ENCODE measurements at places on chromosomes 7 and 10. TPM values are rescaled to one million over a fixed set of nuclear protein-coding genes. Genes with fewer than 3 reads are reported as not detected.

DNA sequence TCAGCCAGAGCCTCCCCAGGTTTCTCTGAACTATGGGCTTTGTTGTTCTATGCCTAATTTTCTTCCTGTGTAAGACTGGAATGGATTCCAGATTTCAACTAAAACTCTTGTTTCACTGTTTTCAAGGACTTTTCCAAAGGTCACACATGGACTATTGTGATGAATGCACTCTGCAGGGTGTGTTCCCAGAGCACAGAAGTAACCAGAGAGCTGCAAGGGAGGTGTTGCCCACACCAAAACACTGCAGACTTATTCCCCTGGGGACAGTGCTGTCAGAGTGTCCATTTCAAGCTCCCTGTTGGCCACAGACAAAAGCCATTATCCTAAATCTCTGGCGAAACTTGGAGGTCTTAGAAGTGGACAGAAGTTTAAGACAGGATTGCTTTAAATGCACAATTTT, 231.6 kb downstream of the TRIL start:
- H3K4me3 ChIP-seq: no peak overlapping the region
- no peaks in the 10 kb centered on the region for H3K36me3 ChIP-seq
- no peak overlapping the region for H3K27ac ChIP-seq
- no peak for DNase-seq
- H3K4me1 ChIP-seq: no peaks in the 10 kb centered on the region

- H3K27me3 ChIP-seq: no peaks in the 10 kb centered on the region
- H3K36me3 ChIP-seq: no peaks in the 10 kb centered on the region
- no peak overlapping the region for H3K27ac ChIP-seq
These were observed 5.2 kb downstream of the CLIP2 start for GRCh38 chr7:74294191-74294998.

DNA sequence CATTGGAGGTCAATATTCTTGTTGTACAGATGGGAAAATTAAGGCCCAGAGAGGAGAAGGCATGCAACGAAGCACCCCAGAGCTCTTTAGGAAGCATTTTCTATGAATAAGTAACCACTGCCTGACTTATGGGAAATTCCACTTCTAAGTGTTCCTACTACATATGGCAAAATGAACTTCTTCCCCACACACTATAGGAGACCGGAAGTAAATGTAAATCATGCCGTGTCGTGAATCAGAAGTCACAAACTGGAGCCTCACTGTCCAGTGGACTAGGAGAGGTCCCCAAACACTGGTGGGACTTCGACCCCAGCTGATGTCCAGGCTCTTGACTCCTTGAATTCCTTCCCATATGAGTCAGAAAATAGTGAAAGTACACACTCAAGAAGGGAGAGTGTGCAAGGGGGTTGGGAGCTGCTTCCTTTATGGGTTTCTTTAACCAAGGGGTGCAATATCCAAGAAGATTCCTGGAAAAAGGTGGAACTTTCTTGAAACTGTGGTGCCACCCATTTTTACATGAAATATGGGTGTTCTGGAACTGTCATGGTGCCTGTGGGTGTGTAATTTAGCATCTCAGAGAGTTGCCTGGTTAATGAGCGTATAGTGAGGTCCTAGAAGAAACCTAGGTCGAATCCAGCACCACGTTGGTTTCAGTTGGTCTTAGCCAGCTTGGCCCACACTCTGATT, 6.7 kb downstream of the RASSF4 start:
- no peaks in the 10 kb centered on the region for H3K27me3 ChIP-seq
- no peak for DNase-seq
- no peaks in the 10 kb centered on the region for H3K4me1 ChIP-seq
- no peaks in the 10 kb centered on the region for H3K36me3 ChIP-seq

GRCh38 chr10:80664071-80664680, 126.5 kb downstream of the SH2D4B start:
- peaks cover 2% of the 10 kb centered on the region for H3K27me3 ChIP-seq
- no peaks in the 10 kb centered on the region for H3K36me3 ChIP-seq
- DNase-seq: peak; percentile 67
- H3K4me1 ChIP-seq: peaks cover 4% of the 10 kb centered on the region
- no peak overlapping the region for H3K27ac ChIP-seq

DNA sequence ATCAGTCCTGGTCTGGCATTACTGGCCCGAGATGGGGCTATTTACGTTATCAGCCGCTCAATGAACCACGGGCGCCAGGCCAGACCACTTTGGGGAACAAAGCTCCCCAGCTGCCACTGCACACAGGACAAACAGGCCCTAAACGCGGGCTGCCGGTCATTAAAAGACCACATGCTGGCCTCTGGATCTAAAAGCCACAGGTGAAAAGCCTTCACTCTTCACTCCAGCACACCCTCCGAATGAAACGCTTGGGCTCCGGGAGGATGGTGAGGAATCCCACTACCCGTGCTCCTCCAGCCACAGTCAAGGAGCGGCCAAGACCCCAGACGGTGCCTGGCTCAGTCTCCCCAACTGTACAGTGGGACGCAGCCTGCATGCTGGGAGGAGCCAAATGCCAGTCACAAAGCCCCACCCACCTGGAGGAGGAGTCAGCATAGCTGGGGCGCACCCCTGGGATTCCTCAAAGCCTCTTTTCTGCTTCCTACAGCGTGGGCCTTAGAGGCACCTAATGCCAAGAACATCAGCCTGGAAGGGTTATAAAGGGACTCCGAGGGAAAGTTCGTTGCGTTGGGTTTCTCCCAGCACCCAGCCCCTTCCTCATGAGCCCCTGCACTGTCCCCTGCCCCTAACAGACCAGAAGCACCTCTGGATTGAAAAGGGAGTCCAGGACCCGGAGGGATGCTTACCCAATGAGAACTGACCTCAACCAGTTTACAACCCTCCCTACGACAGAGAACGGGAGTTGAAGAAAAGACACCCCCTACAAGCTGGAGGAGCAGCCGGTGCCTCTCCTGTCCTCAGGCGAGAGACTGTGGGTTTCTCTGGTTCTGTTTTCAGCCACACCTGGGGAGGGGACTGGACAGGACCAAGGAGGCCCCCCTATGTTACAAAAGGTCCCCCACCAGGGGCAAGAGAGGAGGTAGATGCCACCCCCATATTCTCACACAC, 4.7 kb downstream of the PDGFA start:
- H3K4me1 ChIP-seq: peaks cover 29% of the 10 kb centered on the region
- H3K27me3 ChIP-seq: no peaks in the 10 kb centered on the region
- peak overlapping the region; percentile 72 for H3K27ac ChIP-seq
- no peak for DNase-seq

- H3K4me3 ChIP-seq: no peak overlapping the region
- DNase-seq: no peak
- H3K36me3 ChIP-seq: no peaks in the 10 kb centered on the region
- peaks cover 11% of the 10 kb centered on the region for H3K4me1 ChIP-seq
- no peak overlapping the region for H3K27ac ChIP-seq
These were observed 94.6 kb downstream of the PPP1R9A start for GRCh38 chr7:95001815-95002561.

- H3K27ac ChIP-seq: no peak overlapping the region
- peaks cover 4% of the 10 kb centered on the region for H3K27me3 ChIP-seq
- H3K4me1 ChIP-seq: no peaks in the 10 kb centered on the region
- no peaks in the 10 kb centered on the region for H3K36me3 ChIP-seq
- no peak for DNase-seq
These were observed 10.3 kb upstream of the RARRES2 start for GRCh38 chr7:150351587-150352194.

DNA sequence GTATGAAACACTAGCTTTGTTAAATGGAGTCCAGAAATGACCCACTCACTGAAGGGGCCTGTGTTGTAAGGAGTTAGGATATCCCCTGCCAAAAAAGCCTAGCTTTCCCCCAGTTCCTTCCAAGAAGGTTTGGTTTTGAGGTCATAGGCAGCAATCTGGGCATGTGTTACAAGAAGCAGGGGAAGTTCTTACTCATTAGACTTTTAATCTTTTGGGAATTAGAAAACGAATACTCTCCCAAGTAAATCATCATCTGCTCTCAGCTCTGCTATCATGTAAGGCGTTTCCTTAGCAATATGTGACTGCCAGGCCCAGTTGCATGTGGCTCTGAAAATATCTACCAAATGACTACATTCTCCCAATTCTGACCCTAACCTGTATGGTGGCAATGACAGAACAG, 3.7 kb downstream of the NOD1 start:
- peak; percentile 30 for DNase-seq
- H3K27ac ChIP-seq: no peak overlapping the region
- no peaks in the 10 kb centered on the region for H3K36me3 ChIP-seq
- H3K4me3 ChIP-seq: no peak overlapping the region
- no peaks in the 10 kb centered on the region for H3K27me3 ChIP-seq

DNA sequence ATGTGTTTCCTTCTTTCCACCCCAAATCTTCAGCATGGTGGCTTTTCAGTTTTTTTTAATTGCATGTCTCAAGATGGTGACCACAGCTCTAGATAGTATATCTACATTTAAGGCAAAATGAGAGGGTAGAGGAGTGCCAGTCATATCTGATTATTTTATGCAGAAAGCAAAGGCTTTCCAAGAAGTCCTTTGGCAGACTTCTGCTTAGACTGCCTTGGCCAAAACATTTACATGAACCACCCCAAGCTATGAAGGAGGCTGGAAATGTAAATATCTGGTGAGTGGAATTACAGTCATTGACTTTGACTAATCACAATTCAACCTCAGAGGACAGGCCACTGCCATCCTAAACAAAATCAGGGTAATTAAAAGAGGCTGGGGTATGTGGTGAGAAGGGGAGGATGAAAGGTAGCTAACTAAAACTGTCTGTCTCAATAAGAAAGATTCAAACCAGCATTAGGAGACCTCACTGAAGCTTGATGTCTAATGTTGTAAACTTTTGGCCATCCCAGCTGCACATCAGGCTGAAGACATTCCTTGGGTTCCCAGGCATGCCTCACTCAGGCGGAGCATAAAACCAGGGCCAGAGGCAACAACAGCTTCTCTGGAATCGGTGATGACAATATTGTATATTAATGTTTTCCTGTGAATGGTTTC, 53.4 kb downstream of the PPP1R3C start:
- no peak for DNase-seq
- no peaks in the 10 kb centered on the region for H3K4me1 ChIP-seq
- no peak overlapping the region for H3K27ac ChIP-seq
- no peaks in the 10 kb centered on the region for H3K36me3 ChIP-seq
- H3K27me3 ChIP-seq: peaks cover 6% of the 10 kb centered on the region

Gene PNLIP
- not detected for total RNA-seq

Gene TUBAL3
- total RNA-seq: not detected

Gene FRA10AC1
- total RNA-seq: 17.2 TPM

Measured in endothelial cell of umbilical vein (primary cell).